LNCaP clone FGC (cell line): ENCODE measurements at places on chromosomes 5 and 9.

DNA sequence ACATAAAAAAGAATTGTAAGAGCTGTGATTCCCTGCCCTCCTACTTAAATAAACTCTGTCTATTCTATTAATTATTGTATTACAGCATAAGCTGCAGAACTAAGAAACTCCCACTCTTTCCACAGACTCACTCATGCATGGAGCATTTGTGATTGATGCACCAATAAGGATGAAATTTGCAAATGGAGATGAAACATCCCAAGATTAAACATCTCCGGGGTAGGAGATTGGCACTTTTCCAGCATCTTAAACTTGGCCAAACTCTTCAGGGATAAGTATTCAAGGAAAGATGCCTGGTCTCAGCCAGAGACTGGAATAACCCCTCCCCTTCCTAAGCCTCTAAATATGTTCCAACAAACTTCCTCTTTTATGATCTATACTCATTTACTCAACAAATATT is 472.0 kb downstream of the ACTL7B start:
- no peak for DNase-seq

DNA sequence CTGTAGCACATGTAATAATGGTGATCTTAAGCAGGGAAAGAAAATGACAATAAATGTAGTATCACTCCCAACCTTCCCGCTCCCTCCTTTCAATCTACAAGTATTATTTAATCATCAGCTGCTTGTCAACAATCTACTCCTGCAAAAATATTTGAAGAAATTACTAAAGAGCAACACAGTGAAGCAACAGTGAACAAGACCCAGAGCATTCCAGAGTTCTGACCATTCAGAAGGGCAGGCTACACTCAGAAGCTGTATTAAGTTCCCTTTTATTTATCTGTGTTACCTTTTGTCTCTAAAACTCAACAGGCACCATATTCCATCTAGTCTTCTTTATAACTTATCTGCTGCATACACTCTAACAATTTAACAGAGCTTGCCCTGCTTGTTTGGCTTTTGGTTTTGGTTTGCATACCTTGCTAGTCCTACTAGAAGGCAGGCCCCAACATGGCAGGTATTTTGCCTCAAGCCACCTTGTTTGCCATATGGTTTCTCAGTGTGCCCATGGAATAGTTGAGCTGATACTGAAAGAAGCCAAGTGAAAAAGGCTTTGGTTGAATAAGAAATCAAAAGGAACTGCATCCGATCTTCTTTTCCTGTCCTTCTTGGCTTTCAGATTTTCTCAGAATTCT is 253.9 kb downstream of the CEMIP2 start:
- DNase-seq: no peak

DNA sequence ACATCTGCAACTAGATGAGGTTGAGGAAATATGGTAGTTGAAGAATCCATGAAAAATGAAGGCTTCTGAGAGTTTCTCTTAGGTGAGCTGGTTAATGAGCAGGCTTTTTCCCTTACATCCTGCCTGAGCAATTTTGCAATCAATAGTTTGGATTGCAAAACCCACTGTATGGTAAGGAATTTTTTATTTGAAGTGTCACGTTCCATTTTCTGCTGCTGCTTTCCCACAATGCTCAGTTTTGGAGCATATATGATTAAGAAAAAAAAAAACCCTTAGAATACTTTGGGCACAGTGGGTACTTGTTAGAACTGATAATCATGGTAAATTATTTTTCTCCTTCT is 144.2 kb downstream of the PCSK1 start:
- DNase-seq: no peak

GRCh38 chr9:111720174-111720573 is 58.8 kb downstream of the GNG10 start:
- DNase-seq: no peak

DNA sequence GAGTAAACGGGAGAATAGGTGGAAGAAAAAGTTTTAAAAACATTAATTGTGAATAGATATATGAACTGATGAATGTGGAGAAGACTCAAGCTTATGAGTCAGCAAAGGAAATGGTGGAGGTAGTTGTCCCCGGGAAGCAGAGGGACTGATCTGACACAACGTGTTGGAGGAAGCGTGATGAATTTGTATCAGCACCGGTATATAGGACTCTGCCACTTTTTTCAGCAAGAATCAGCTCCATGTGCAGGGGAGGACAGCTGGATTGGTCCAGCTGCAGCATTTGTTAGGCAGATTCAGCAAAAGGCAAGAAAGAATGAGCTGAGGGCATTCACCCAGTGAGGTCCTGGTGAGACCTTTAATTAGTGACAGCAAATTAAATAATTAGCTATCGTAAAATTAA is 276.0 kb downstream of the TENT4A start:
- no peak for DNase-seq

DNA sequence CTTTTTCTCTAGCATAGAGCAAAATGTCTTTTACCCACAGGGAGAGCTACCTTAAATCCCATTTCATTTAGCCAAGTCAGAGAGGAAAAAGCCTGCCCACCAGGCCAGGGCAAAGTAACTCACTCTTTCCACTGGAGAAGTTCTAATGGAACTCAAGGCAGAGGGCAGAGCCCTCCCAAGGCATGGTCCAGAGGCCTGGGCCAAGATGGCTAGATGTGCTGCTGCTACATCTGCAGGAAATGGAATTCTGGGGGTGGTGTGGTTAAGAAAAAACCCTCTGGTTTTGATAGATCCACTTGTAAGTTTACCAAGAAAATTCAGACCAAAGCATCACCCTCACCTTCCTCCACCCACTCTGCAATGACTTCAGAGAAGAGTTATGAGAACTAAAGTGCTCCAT is 37.3 kb downstream of the CSF2 start:
- no peak for DNase-seq

DNA sequence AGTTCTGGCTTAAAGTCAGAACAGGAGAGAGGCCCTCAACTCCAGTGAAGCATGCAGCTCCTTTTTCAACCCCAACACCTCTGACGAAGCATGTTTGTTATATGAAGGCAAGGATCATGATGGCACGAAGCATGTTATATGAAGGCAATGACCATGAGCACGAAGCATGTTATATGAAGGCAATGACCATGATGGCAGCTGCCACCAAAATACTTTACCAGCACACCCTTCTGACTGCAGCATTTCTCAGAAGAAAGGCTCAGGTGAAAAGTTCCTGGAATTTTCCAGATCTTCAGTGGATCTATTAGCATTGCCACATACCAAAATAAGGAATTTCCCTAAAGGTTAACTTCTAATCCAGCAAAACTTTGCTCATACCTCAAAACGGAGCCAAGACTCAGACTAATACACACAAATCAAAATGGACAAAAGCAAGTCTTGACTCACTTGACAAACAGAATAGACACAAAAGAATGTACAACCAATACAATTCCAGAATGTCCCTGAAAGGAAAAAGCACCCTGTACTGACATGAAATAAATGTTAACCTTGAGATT is 217.4 kb downstream of the FANCC start:
- DNase-seq: no peak

DNA sequence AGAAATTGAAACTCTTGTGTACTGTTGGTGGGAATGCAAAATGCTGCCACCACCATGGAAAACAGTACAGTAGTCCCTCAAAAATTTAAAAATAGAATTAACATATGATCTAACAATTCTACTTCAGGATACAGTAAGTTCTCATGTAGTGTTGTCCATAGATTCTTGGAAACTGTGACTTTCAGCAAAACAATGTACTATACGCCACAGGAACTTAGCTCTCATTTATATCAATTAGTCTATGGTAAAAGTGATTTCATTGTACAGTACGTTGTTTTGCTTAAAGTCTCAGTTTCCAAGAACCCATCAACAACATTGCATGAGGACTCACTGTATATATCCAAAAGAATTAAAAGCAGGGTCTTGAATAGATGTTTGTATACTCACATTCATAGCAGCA is 233.5 kb upstream of the GAS1 start:
- no peak for DNase-seq

DNA sequence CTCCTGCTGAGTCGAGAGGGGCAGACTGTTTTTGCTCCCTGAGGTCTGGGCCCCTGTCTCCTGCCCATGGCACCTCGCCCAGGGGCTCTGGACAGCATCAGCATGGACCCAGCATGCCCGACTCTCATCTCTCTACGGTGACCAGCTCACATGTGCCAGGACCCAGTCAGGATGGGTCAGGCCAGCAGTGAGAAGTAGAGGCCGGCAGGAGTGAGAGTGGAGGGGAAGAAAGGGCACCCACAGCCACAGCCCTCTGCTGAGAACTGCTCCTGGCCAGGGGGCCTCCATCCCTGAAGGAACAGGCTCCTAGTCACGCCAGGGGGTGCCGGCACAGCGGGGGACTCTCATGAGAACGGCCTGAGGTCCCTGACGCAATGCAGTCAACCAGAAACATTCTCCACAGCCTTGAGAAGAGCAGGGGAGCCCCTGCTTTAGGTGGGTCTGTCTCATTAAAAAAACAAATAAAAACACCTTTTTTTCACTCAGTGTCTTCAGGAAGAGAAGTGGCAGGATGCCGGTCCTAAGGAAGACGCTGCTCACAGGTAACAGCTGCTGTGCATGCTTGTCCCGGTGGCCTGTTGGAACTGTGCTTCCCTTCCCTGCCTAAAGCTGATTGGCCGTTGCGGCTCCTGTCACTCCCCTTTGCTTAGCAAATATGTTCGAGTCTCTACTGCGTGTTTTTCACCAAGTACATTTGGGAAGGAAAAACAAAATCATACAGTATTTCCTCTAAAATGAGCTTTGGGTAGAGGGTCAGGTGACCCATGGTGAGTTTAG is 85.7 kb upstream of the FBXW11 start:
- DNase-seq: no peak

DNA sequence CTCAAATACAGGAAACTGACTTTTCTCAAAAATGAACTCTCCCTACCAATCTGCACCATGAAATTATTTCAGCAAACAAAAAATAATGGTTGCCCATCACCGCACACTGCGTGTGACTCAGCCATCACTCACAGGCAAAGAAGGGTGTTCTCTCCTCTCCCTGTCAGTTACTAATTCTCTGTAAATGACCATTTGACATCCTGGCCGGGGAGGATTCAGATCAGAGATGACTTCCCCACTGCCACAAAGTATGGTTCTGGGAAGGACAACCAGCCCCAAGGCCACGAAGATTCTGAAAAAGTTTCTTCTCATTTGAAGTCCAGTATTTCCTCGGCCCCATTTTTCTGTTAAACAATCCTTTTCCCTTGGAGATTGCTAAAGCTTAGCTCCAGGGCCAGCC is 199.4 kb downstream of the AUH start:
- no peak for DNase-seq

- no peak for DNase-seq
These were observed 60.3 kb upstream of the RPL26L1 start for GRCh38 chr5:172898843-172899369.

- no peak for DNase-seq
These were observed 317.0 kb upstream of the RFX3 start for GRCh38 chr9:3842839-3843238.

DNA sequence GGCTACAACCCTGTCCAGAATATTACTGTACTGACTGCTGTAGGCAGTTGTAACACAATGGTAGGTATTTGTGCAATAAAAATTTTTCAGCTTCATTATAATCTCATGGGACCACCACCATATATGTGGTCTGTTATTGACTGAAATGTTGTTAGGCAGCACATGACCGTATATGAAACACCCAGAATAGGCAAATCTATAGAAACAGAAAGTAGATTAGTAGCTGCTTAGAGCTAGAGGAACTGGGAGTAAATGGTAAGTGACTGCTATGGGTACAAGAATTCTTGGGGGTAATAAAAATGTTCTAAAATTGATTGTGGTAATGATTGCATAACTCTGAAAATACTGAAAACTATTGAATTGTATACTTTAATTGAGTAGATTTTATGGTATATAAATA is 185.7 kb downstream of the ESM1 start:
- DNase-seq: no peak

GRCh38 chr5:91212714-91213092 is 170.4 kb downstream of the ARRDC3 start:
- no peak for DNase-seq

DNA sequence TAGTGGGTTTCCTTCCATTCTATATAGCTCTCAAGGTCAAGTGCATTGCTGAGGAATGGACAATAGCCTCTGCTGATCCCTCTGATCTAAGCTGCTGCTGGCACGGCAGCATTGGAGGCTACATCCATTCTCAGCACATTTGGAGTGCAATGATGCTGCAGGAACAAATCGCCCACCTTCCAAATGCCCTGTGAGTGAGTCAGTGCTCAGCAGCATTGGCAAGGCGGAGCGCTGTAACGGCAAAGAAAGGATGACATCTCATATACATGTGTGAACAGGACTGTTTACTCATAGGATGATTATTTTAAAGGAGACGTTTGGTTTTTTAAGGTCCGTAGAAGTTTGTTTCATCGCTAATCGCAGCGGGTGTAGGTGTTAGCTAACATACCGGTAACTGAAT is 408.7 kb downstream of the ARHGEF28 start:
- no peak for DNase-seq

- DNase-seq: no peak
These were observed 58.6 kb downstream of the VCAN start for GRCh38 chr5:83530193-83530592.

DNA sequence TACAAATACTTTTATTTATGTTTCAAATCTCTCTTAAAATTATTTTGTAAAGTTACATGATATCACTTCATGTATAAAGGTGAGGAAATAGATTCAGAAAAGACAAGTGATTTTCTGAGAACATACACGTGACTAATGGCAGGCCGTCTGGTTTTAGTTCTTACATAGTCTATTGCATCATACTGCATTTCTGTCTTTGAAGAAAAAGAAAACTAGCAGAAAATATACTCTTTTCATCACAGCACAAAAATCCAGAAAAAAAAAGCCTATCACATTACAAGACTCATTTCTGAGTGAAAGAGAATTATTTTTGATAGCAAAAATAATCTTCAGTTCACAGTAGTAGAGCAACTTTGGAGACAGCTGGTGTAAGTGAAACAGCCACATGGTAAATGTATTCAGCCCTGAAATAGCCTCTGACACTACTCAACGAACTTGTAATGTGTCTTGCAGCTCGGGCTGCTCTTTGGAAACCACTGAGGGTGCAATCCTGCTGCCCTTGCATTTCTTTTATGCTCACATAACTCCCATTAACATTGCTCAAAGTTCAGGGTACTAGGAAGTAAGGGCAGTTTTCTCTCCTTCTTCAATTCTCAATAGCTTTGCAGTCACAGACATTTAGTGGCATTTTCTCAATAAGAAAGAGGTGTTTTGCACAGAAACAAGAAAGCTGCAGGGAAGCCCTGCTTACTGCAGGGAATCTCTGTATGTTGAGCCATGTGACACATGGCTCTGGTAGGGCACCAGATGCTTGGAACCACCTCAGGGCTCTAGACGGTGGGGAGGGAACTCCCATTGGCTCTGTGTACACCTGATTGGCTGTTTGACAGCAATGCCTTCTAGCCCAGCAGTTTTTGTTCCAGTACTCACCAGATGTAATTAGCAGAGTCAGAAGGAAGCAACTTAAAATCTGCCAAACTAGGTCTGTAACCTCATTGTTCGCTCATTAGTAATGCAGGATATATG is 845.3 kb upstream of the PTPRD start:
- DNase-seq: no peak

DNA sequence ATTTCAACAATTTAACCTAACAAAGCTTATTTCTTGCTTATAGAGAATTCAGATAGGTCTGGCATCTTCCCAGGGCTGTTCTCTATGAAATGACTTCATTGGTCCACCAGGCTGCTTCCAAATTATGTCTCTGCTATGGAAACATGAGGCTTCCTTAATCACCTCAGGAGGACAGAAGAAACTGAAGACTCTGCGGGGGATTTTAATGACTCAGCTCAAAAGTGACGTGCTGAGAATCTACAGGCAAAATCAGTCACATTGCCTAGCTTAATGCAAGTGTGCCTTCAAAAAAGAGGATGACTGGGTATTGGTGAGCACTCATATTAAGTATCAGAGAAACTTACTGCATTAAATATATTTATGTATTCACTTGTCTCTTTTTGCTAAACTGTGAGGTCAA is 315.5 kb upstream of the RGMB start:
- DNase-seq: no peak
